Breast epithelium (tissue), 4 donors: ENCODE measurements at places on chromosomes 4 and X. TPM values are rescaled to one million over a fixed set of nuclear protein-coding genes. Genes with fewer than 3 reads are reported as not detected.

GRCh38 chrX:41441934-41442823 lies 5.0 kb upstream of the NYX start:
- peak overlapping the region; percentile 87 for H3K27ac ChIP-seq
- H3K27me3 ChIP-seq: no peaks in the 10 kb centered on the region
- DNase-seq: peak; percentile 80
- H3K36me3 ChIP-seq: no peaks in the 10 kb centered on the region

DNA sequence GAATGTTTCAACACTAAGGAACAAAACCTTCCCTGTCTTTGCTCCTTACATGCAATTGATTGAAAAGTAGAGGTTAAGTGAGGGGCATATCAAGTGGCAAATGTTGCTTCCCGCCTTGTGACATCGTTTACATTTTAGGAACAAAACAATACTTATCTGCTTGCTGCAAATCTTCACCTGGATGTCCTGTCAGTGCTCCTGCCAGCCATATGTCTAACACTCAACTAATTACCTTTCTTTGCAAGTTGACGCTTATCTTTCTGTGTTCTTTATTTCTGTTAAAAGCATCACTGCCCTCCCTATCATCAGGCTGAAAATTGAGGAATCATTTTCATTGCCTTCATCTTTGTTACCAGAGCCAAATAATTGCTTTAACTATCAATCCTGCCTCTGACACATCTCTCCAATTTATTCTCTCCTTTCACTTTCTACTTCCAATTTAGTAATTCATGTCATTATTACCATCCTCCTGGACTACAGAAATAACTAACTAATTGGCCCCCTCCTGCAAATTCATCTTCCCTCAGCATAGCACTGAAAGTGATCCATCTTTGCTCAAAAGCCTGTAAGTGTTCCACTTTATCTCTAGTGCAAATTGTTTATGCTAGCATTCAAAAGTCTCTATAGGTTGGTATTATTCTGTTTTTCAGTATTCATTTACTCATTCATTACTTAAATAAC lies 298.7 kb upstream of the ATOH1 start:
- no peaks in the 10 kb centered on the region for H3K4me1 ChIP-seq
- no peak overlapping the region for H3K4me3 ChIP-seq
- no peak overlapping the region for H3K27ac ChIP-seq
- H3K36me3 ChIP-seq: no peaks in the 10 kb centered on the region
- no peak for DNase-seq

DNA sequence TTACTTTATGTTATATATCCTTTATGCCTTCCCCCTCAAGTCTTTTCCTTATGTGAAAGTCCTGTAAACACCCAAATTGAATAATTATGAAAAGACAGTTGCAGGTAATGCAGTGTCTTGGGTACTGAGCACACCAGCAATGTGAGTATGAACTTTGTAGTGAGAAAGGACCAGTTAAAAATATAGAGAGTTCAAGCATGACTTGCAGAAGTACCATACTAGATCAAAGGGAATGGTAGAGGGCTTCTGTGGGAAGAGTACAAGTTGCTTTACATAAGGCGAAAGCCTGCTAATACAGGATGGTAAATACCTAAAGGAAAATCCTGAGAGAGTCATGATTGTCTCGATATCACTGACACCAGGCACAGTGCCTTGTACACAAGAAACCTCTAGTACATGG lies 25.7 kb downstream of the KIAA0232 start:
- no peak for DNase-seq
- no peaks in the 10 kb centered on the region for H3K4me1 ChIP-seq
- H3K36me3 ChIP-seq: no peaks in the 10 kb centered on the region
- H3K27ac ChIP-seq: no peak overlapping the region
- no peak overlapping the region for H3K4me3 ChIP-seq
- H3K27me3 ChIP-seq: no peaks in the 10 kb centered on the region

- no peak overlapping the region for H3K27ac ChIP-seq
- H3K27me3 ChIP-seq: no peaks in the 10 kb centered on the region
- no peak overlapping the region for H3K4me3 ChIP-seq
- no peaks in the 10 kb centered on the region for H3K36me3 ChIP-seq
Measured at GRCh38 chr4:69025191-69025998, 70.9 kb upstream of the UGT2B7 start.

GRCh38 chr4:154082760-154083535 lies 294.1 kb upstream of the SFRP2 start:
- no peak overlapping the region for H3K27ac ChIP-seq
- no peaks in the 10 kb centered on the region for H3K36me3 ChIP-seq
- H3K4me3 ChIP-seq: no peak overlapping the region
- no peak for DNase-seq
- no peaks in the 10 kb centered on the region for H3K27me3 ChIP-seq

DNA sequence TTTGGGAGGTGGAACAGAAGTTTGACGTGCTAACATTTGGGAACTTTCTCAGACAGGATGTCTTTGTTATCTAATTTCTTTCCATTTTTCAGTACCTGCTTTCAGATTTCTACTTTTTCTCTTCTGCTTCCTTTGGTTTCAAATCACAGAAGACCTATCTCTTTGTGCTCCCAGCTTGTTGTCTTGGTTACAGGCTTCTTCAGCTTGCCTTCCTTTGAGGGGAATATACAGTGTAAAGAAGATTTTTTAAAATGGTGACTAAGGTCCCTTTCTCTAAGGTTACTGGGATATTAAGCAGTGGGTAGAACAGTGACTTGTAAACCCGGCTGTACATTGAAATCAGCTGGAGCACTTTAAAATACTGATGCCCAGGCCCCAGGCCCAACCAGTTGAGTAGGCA lies 48.0 kb downstream of the TMEM164 start:
- DNase-seq: no peak
- no peaks in the 10 kb centered on the region for H3K4me1 ChIP-seq
- no peaks in the 10 kb centered on the region for H3K36me3 ChIP-seq
- no peak overlapping the region for H3K4me3 ChIP-seq
- no peaks in the 10 kb centered on the region for H3K27me3 ChIP-seq
- H3K27ac ChIP-seq: no peak overlapping the region

Gene ERAS
- total RNA-seq: not detected

DNA sequence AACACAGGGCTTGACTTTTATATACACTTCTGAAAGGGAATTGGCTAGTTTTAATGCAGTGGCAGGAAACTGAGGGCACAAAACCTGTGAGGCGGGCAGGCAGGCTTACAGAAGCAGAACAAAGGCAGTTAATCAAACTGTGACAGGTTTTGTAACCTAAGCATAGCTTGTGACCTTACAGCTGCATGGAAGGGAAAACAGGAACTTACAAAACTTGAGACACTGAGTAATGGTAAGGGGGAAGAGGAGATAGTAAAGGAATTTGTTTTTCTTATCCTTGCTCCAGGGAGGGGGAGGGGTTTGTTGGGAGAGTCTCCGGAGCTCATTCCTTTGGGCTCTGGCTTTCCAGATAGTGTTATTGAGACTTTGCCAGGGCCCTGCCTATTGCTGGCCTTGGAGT lies 55.6 kb downstream of the SLITRK4 start:
- no peak overlapping the region for H3K27ac ChIP-seq
- no peak overlapping the region for H3K4me3 ChIP-seq
- no peaks in the 10 kb centered on the region for H3K36me3 ChIP-seq
- DNase-seq: no peak
- H3K27me3 ChIP-seq: no peaks in the 10 kb centered on the region
- H3K4me1 ChIP-seq: no peaks in the 10 kb centered on the region

DNA sequence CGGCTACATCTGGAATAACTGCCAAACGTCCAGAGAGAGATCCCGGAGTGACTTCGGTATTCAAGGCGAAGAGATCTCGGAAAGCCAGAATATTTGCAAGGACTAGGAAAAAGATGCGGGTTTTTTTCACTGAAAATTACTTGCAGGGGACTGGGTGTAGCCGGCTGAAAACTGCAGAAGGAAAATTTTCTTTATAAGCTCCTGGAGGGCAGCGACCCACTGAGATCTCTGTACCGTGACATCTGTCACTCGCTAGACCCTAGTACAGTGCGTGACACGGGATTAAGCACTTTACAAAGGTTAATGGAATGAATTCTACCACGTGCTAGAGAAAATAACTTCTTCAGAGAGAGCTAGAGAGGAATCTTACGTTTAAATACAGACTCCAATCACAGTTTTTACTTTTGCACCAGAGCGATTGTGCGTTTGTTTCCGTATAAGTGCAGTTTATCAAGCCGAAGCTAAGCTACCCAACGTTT lies 1.1 kb upstream of the LCORL start:
- H3K4me3 ChIP-seq: peak overlapping the region; percentile 94
- H3K36me3 ChIP-seq: no peaks in the 10 kb centered on the region
- H3K27ac ChIP-seq: peak overlapping the region; percentile 95
- DNase-seq: no peak

Gene UGT8
- total RNA-seq: 3.9 TPM

DNA sequence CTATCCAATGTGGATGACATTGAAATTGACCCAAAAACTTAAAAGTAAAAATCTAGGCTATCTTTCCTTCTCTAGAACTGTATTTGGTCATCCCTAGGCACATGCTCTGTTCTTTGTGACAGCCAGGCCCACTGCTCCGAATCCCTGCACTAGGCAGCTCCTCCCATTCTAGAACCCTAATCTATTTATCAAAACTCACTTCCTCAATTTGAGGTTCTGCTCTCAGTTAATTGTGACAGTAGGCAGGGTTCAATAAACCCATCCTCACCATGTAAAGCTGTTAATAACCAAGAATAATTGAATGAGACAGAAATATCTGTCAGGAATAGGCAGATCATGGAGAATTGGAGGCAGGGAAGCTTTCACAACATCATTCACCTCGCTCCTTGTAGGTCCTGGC lies 51.9 kb upstream of the IRF2 start:
- H3K27me3 ChIP-seq: no peaks in the 10 kb centered on the region
- no peaks in the 10 kb centered on the region for H3K4me1 ChIP-seq
- H3K36me3 ChIP-seq: no peaks in the 10 kb centered on the region
- H3K27ac ChIP-seq: no peak overlapping the region

Gene GPR119
- not detected for total RNA-seq

DNA sequence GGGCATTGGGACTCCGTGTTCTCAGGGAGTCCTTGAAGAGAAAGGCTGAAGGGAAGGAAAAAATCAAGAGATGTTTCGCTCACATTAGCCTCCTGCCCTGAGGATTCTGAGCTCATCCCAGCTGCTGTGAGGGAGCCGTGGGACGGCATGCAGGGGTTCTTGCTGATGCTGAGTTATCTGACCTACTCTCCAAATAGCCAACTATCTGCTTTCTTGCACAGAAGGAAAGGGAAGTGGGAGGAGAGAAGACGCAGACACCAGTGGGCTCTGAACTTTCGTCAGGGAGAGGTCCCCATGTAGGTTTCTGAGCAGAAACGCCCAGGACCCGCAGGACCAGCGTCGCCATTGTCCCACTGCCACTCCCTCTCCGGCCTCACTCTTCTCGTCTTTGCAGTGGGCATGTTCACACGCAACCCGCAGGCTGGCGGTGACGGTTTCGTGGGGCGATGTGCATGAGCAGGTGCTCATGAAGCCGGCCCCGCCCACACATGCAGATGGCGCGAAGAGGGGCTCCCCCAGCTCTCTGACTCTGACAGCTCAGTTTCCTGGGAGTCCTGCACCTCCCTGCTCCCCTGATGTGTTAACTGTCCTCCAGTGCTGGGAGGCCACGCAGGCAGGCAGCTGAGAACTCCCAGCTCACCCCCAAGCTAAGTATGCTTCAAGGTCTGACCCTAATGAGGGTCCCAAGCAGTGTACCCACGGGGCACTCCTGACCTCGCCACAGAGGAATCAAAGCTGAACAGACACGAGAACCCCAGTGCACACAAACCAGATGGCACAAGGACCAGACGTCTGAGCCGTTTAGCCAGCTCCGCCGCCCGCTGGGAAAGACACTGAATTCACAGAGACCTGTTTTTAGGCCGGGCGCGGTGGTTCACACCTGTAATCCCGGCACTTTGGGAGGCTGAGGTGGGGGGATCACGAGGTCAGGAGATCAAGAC lies 13.6 kb upstream of the ABLIM2 start:
- no peak for DNase-seq
- no peak overlapping the region for H3K27ac ChIP-seq
- no peaks in the 10 kb centered on the region for H3K36me3 ChIP-seq
- peaks cover 4% of the 10 kb centered on the region for H3K27me3 ChIP-seq
- no peaks in the 10 kb centered on the region for H3K4me1 ChIP-seq
- no peak overlapping the region for H3K4me3 ChIP-seq

Gene CFI
- 32.1 TPM for total RNA-seq

DNA sequence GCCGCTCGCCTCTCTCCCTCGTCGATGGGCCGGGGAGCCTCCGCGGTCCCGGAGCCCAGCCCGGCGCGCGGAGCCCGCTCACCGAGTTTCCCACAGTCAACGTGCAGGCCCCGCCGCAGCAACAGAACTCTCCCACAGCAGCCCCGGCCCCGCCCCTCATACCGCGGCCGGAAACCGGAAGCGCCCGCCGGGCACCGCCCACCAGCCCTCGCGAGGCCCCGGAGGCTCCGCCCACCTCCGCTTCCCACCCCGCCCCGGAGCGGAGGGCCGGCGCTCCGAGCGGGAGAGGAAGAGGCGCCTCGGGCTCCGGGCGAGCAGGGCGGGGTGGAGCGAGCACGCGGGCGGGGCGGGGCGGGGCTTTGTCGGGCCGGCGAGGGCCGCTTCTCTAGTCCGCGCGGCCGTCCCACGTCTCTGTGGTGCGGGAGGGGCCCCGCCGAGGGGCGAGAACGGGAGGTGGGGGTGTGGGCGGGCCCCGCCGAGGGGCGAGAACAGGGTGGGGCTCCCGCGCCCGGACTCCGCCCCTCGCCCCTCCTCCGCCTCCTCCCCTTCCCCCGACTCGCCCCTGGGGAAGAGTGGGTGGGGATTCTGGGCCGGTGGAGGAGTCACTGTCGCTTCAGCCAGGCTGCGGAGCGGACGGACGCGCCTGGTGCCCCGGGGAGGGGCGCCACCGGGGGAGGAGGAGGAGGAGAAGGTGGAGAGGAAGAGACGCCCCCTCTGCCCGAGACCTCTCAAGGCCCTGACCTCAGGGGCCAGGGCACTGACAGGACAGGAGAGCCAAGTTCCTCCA lies at the start of the genes ABCD1 and BCAP31:
TSS of gene ABCD1 (plus strand) at position 605 of the 787 bp plus-strand sequence. CDS start 411 bp downstream, outside the sequence.
TSS of gene BCAP31 (minus strand) at position 136 of the 787 bp plus-strand sequence. CDS start 1,143 bp downstream, outside the sequence.
- peaks cover 34% of the 10 kb centered on the region for H3K27me3 ChIP-seq
- no peaks in the 10 kb centered on the region for H3K36me3 ChIP-seq
- H3K4me1 ChIP-seq: peaks cover 3% of the 10 kb centered on the region
- peak within 1 kb of the TSS; percentile 94 for H3K27ac ChIP-seq

- H3K4me1 ChIP-seq: no peaks in the 10 kb centered on the region
- no peak for DNase-seq
- H3K4me3 ChIP-seq: no peak overlapping the region
- no peaks in the 10 kb centered on the region for H3K27me3 ChIP-seq
- no peak overlapping the region for H3K27ac ChIP-seq
Measured at GRCh38 chr4:142452161-142452855, 393.8 kb downstream of the INPP4B start.

DNA sequence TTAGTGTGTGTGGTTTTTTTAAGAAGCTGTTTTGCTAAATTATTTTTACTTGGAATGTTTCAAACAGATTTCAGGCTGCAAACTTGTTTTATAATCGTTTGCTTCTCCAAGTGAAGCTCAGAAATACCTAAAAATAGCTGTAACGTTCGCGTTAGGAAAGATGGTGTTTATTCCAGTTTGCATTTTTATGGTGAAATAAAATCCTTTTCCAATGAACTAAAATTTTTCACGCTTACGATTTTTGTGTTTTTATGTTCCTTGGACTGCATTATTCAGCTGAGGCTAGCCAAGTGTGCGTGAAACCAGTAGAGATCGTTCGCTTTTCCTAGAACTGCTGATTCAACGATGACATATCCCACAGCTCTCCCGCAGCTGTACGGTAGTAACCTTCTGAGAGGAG lies 10.9 kb downstream of the AKAP17A start:
- H3K27ac ChIP-seq: no peak overlapping the region
- peaks cover 47% of the 10 kb centered on the region for H3K36me3 ChIP-seq
- no peaks in the 10 kb centered on the region for H3K4me1 ChIP-seq
- no peak overlapping the region for H3K4me3 ChIP-seq
